Stimulated activated CD4-positive, alpha-beta T cell treated with anti-CD3 and anti-CD28 coated beads, Interleukin-1b, Interleukin-23, amount 100 ng/mL, for 24 hours (primary cell): ENCODE measurements at places on chromosomes 1 and 21.

GRCh38 chr1:88777604-88778149 is 93.6 kb downstream of the PKN2 start:
- no peak for DNase-seq

DNA sequence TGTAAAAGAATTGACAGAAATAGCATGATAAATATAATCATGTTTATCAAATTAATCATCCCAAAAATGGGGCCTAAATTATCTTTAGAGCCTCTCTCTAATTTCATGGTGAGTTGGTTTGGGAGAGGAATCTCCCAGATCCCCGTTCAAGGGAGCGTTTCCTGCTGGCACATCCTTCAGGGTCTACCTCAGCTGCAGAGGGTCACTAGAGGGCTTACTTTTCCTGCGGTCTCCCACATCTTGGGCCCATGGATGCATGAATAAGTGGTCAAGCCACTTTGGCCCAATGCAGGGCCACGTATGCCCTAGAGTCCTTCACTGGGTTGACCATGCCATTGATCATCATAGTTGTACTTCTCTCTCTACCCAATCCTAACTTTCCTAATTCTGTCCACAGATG is 164.1 kb downstream of the USP25 start:
- DNase-seq = no peak

GRCh38 chr1:153540394-153541361 is at the start of gene S100A5:
Gene S100A5 (minus strand): TSS chr1:153540934. CDS start chr1:153540191, 743 bp downstream.
- DNase-seq = no peak

DNA sequence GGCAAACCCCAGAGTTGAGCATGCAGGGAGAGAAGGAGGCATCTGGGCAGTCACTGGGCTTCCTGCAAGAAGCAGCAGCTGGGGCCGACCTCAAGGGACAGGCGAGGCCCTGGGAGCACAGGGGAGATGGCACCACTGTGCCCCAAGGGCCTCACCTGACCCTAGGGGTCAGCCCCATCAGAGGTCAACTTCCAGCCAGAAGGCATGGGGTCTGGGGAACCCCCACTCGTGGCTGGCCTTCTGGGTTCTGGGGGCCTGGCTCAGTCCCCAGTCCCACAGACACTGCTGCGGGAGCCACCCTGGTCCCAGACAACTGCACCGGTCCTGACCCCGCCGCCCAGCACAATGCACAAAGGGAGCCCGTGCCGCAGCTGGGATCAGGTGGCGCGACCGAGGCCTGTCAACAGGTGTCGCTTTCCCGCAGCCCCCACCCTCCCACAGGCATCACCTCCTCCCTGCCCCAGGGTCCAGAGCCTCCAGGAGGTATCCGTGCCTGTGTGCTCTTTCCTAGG is 6.2 kb downstream of the WNT9A start:
- DNase-seq = no peak

GRCh38 chr1:42177541-42177981 is 13.0 kb upstream of the GUCA2A start:
- no peak for DNase-seq

DNA sequence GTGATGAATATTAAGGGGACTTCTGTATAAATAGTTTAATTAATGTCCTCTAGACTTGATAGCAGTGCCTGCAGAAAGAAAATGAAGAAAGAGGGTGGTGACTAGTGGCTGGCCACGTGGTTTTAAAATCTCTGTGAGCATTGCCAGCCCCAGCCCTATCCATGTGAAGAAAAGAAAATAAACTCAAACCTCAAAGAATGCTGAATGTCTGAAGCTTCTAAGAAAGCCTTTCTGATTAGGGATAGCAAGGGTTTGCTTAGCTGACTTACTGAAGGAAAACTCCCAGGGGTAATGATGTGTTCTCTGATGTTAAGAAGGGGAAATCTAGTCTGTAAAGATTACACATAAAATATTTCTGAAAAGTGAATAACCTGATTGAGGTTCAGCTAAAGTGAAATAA is 31.8 kb downstream of the ADGRL2 start:
- no peak for DNase-seq

- DNase-seq = no peak
Observed at GRCh38 chr1:200699871-200700270, 30.2 kb upstream of the DDX59 start.

- no peak for DNase-seq
Observed at GRCh38 chr1:101816262-101816661, 180.5 kb downstream of the OLFM3 start.

DNA sequence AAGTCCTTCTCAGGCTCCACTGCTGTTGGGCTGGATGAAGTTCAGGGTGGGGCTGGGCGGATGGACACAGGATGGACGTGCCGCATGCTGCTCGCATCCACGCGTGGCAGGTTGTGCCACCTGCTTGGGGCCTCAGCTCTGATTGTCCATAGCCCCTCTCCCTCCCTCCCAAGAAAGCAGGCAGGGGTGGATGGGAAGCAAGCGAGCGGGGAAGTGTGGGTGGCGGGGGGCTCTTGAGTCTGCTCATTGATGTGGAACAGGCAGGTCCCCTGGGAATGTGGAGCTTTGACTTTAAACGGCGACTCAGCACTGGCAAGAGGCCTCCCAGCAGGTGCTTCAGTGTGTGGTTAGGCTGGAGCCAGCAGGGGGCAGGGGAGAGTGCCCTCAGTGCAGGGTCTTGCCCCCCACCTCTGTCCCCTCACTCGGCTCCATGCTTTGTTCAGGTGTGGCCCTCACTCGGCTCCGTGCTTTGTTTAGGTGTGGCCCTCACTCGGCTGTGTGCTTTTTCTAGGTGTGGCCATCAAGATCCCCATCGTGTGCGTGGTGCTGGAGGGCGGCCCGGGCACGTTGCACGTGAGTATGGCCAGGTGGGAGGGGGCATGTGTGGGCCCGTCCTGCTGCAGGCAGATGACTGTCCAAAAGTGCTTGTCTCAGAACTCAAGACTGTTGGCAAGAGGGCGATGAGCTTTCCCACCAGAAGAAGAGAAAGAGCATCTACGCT is 23.9 kb downstream of the TRPM2 start:
- DNase-seq = no peak

DNA sequence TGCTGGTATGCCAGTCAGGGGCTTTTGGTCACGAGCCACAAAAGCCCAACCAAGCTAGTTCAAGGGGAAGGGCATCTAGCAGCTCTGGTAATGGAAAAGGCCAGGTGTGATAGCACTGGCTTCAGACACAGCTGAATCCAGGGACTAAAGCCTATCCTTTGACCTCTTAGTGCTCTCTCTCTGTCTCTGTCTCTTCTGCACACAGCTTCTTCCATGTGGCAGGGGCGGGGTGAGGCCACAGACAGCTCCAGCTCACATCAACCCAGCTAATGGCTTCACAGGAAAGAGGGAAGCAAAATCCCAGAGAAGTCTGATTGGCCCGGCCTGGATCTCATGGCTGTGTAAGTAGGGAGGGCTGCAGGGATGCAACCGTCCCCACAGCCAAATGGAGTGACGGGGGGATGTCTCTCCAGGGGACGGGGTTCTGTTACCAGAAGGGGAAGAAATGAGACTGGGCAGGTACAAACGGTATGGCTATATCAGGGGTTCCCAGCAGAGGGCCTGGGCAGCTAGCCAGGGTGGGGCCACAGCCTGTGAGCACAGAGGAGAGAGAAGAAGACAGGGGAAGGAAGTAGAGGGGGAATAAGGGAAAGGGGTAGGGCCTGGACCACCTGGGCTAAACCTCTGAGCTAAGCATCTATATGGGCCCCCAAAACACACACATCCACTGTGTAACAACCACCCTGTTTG is 42.4 kb downstream of the FBXO2 start:
- no peak for DNase-seq

GRCh38 chr1:222732216-222733159 is 4.5 kb upstream of the FAM177B start:
- DNase-seq = no peak

DNA sequence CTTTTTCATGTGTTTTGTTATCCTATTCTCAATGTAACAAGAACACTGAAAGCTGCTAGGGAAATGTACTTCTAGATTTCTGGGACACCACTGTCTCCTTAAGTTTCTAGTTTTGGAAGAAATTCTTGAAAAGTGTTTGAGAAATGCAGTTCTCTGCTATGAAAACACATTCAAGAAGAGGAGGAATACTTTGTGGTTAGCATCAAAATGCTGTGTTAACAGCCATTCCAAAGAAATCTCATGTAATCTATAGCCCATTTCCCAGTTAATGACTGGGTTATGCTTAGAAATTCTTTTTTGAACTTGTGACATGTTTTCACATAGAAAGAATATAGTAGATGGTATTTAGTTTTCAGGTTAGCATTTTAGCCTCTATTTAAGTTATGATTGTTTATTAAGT is 6.0 kb downstream of the RAVER2 start:
- no peak for DNase-seq

- DNase-seq = no peak
Observed at GRCh38 chr1:244113532-244114320, 62.6 kb downstream of the ZBTB18 start.

- no peak for DNase-seq
Observed at GRCh38 chr1:159992161-159992560, 38.1 kb upstream of the SLAMF9 start.

GRCh38 chr1:202622388-202622787 is 87.9 kb downstream of the SYT2 start:
- DNase-seq = no peak

DNA sequence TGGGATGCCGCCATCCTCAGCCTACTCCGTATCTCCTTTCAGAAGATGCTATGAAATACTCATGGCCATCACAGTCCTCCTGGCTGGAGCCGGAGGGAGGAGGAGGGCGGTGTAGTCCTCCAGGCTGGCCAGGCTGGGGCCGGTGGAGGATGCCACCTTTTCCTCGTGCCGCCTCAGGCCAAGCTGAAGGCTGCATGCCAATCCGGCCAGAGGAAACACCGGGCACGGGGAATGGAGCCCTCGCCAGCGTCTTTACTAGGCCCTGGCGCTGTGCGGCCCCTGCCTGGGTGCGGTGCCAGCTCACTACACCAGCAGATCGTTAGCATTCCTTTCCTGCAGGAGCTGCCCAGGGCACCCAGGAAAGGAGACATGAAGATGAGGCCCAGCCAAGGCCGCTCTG is 70.1 kb downstream of the CASZ1 start:
- DNase-seq = no peak

DNA sequence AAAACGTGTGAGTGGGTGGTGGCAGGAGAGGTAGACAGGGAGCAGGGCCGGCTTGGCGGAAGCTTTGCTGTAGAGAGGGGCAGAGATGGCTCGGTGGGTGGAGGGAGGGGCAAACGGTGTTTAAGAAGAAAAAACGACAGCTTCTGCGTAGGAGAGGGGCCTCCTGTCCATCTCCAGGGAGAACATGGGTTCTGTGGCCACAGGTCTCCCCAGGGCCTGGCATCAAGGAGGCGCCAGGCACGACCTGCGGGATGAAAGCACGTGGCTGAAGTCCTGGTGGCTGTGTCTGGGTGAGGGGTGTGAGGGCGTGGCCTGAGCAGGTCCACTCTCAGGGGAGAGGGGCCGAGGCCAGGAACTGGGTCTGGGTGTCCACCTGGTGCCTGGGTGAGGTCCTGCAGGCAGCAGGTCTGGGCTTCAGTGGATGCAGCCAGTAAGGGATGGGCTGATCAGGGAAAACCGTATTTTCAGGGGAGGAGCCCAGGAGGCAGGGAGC is 940 bp upstream of the PRKCZ start:
- no peak for DNase-seq

DNA sequence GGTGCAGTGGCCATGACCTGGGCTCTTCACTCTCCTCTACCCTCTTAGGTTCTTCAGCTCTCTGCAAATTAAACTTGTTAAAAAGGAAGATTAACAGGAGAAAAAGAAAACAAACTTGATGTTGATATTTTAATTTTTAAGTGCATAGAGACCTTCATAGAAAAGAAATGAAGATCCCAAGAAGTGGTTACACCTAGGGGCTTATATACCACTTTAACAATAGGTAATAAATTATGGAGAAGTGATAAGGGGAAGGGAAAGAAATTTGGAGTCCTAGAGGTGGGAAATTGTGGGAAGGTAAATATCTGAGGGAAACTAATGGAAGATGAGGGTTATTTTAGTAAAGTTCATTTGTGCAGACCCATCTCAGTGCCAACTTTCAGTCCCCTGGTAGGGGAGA is 16.5 kb upstream of the TFF3 start:
- no peak for DNase-seq

GRCh38 chr1:240644732-240645131 is 32.8 kb upstream of the GREM2 start:
- no peak for DNase-seq

- DNase-seq = no peak
Observed at GRCh38 chr1:232512712-232513111, 117.2 kb downstream of the SIPA1L2 start.
